Kasumi-1 (cell line): ENCODE measurements at places on chromosomes 5 and 9.
A peak's percentile ranks its signal among the peaks of the same experiment; 100 is the strongest.

DNA sequence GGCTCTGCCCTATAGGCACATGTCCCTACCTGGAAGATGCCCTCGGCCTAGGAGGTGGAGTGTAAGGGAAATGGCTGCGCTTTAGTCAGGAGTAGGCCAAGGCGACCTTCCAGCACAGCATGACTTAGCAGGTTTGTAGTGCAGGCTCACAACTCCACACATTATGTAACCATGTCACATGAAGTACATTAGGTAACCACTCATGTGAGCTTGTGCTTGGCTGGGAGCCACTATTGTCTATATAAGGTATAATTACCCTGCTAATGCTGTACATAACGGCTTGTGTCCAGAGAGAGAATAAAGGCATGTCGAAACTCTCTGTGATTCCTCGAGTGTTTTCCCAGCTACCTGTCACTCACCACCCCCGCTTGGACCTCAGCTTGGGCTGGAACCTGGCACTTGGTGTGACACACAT is 74.9 kb downstream of the CAMK4 start:
- DNase-seq: no peak

DNA sequence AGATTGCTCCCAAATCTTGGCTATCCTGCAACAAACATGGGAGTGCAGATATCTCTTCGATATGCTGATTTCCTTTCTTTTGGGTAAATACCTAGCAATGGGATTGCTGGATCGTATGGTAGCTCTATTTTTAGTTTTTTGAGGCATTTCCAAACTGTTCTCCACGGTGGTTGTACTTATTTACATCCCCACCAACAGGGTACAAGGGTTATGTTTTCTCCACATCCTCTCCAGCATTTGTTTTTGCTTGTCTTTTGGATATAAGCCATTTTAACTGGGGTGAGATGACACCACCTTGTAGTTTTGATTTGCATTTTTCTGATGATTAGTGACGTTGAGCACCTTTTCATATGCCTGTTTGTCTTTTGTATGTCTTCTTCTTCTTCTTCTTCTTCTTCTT is 20.3 kb downstream of the CTSL start:
- DNase-seq: no peak

- DNase-seq: peak; percentile 5
Observed at GRCh38 chr5:135139381-135140134, 105.5 kb upstream of the PITX1 start.

GRCh38 chr5:61420016-61420415 is 88.0 kb downstream of the ZSWIM6 start:
- DNase-seq: no peak

DNA sequence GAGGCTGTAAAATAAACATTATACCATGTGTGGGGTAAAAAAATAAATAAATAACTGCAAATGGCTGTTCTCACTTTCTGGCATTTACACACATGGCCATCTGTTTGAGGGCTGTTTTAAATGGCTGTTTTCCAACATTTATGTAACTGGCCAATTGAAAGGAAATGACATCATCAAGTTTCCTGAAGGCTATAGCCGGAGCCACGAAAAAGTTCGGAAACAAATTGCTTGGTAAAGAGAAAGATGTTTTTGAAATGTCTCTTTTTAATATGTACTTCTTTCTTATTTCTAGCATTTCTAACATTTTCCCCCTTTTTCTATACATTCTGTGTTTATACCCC is 95.4 kb upstream of the DAB2 start:
- no peak for DNase-seq

DNA sequence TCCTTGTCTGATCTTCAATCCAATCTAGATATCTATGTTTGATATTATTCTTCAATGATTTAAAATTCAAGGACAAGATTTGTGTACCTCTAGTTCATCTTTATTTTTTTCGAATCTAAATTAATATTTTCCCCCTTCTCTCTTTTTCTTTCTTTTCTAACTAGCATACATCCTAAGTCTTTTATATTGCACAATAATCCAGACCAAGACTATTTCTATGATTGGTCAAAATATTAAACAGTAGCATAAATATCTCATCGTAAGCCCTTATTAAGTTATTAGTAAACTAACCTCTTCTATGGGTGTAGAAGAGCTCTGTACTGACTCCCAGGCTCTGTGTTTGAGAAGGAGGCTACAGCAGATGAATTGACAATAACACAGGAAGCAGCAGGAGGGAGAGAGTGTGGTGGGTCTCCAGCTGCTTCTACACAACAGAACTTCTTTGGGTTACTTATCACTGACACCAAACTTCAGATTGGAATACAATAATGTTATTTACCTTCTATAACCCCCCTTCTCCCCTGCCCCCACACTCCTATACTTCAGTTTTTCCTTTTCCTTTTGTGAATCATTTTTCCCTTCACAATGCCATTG is 11.9 kb upstream of the PLCXD3 start:
- no peak for DNase-seq

- DNase-seq: peak; percentile 82
Observed at GRCh38 chr5:136174021-136174659, 18.8 kb downstream of the SMIM32 start.

DNA sequence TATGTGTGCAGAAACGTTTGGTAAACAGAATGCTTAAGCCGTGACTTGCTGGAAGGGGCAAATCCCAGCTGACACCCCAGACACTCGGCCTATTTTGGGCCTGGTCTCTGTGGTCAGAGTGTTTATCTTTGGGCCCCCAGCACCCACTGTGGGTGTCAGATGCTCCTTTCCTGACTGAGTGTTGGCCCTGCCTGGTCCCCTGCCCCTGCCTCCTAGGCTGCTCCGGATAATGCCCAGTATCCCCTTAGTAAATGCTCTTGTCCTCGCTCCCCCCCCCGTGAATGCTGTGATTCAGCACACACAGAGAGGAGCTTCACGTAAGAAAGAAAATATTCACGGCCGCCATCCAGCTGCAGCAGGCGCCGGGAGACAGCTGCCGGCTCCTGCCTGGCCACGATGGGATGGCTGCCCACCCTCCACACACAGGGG is 11.3 kb upstream of the ANGPTL2 start:
- no peak for DNase-seq

DNA sequence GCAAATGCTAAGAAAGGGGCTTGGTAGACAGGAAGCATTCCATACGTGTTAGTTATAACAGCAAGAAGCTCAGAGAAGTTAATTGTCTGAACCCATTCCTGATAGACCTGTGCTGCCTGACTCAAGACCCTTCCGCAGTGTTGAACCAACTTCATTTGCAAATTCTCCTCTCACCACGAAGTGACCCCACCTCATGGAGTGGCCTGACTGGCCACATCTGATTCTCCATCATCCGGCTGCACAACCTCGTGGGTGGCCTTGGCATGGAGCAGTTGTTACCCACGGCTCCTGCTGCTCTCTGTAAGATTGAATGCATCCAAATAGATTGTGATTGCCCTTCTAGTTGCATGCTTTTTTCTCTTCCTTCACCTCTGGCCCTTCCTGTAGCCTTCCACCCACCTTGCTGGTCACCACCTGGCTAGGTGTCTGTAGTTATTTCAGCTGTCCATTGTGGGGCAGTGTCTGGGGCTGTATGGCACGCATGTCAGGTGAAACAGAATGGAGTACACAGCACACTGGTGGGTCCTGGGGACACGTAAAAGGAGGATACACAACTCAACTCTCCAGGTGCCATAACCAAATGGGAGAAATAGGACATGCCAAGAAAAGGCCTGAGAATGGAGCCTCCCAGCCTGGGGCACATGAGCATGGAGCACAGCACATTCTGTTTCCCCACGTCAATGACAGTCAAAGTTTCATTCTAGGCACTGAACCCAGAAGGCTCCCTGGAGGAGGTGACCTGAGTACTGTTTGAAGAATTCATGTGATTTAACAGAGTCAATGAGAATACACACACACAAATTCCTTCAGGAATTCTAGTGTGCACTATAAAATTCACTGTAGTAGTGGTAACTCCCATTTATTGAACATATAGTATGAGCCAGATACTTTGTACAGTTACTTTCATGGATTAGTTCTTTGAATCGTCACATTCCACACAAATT is 70.5 kb upstream of the PTCH1 start:
- no peak for DNase-seq

DNA sequence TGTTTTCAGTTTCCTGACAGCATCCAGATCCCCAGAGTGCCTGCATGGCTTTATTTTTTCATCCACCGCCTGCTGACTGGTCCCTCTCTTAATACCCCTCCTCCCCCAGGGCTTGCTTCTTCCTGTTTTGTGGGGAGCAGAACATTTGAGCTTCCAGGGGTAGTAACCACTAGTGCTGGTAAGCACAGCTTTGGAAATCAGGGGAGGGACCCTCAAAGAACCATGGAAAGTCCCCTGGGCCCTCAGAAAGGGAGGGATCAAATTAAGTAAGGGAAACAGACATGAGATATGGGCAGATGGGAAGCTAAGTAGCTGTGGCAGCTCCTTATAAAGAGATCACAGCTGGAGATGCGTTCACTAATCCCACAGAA is 26.8 kb downstream of the GRIA1 start:
- DNase-seq: no peak
